ENCODE measurements at places on chromosomes 4 and X.

GRCh38 chrX:39750848-39751247, 346.9 kb downstream of the BCOR start:
- DNase-seq, result no peak

GRCh38 chrX:136781180-136781797, 557 bp upstream of the ARHGEF6 start:
- DNase-seq, result no peak

GRCh38 chrX:129830494-129830893, 13.2 kb downstream of the ZDHHC9 start:
- no peak for DNase-seq

DNA sequence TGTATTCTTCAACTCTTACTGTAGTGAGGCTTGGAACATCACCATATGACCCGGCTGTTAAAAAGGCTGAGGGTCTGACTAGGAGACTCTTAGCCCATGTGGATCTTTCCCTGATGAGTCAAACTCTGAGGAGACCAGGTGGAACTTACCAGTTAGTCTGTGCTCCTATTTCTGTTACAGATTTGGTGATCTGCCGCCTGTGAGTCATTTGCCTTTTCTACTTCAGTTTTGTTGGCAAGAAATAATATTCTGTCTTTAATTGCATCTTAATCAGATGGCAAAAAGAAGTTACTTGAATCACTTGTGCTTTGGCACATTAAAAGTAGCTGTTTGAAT, 48.4 kb downstream of the MTM1 start:
- DNase-seq, result no peak

GRCh38 chr4:84916227-84916626, 50.3 kb downstream of the WDFY3 start:
- no peak for DNase-seq

GRCh38 chr4:150479657-150480056, 102.3 kb upstream of the MAB21L2 start:
- no peak for DNase-seq

- DNase-seq, result no peak
Measured at GRCh38 chr4:76301068-76301774, 5.3 kb upstream of the STBD1 start.

GRCh38 chr4:2733001-2733843, 22.9 kb downstream of the TNIP2 start:
- DNase-seq, result no peak

DNA sequence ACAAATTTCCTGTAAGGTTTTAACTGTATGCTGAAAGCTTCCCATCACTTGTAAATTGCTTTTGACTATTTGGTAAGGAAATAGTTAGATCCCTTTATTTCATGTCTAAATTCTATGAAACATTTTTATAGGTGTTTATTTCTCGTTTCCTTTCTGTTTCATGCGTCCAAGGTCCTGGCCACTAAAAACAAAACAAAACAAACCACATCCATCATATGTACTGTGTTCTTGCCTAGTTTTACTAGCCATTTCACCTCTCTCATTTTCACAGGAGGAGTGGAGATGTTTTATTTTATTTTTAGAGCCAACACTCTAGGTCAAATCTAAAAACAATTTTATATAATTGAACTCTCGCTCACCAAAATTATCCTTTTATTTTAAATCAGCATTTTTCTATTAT, 375.2 kb upstream of the CTSO start:
- DNase-seq, result no peak
